Large intestine (tissue), 12 donors: ENCODE measurements at places on chromosomes 12 and 14. TPM values are rescaled to one million over a fixed set of nuclear protein-coding genes. Genes with fewer than 3 reads are reported as not detected.

Gene PPHLN1
- 56.6 TPM for polyA plus RNA-seq

DNA sequence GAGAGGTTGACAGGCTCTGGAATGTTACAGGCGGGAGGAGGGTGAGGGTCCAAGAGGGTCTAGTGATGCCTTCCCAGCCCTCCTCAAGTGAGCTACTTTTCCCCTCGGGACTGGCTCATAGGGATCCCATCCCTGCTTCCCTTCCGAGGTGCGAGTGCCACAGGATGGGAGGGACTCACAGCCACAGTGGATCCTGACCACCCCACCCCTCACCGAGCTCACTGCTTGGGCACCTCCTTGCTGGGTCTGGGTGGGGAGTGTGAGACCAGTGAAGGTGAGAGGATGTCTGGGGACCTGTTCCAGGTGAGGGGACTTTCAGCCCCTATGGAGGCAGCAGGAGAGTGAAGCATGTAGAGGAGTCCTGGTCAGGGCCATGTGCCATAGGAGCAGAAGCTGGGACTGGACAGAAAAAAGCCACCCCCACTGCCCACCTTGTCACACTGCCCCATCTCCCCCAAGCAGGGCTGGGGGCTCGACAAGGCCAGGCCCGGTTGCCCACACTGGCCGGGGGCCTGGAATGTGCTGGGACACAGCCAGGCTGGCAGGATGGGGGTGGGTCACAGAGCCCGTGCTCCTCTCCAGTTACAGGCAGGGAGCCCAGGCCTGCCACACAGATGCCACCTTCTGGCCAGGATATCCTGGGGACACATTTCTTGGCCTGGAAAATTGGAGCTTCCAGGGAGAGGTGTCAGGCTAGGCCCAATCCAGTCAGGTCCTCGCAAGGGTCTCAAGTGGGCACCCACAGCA is 1.7 kb upstream of the TNS2 start:
- DNase-seq = peak; percentile 59

DNA sequence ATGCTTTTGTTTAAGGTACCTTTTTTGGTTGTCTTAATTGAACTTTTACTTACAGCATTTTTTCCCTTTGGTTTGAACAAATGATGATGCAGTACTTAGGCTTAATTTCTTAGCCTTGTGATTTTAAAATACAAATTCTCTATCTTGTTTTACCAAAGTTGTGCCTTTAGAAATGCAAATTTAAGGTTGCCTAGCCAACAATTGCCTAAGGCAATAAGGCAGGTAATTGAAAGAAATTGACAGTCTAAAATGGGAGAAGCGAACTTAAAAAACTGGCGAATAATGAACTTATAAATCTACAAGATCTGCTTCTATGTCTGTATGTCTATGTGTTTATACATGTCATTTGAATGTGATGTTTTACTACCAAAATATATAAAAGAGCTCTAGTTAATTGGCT is 23.6 kb upstream of the CD69 start:
- DNase-seq = no peak

- DNase-seq = no peak
These were observed 1014.8 kb upstream of the FBXO33 start for GRCh38 chr14:40447017-40447416.

DNA sequence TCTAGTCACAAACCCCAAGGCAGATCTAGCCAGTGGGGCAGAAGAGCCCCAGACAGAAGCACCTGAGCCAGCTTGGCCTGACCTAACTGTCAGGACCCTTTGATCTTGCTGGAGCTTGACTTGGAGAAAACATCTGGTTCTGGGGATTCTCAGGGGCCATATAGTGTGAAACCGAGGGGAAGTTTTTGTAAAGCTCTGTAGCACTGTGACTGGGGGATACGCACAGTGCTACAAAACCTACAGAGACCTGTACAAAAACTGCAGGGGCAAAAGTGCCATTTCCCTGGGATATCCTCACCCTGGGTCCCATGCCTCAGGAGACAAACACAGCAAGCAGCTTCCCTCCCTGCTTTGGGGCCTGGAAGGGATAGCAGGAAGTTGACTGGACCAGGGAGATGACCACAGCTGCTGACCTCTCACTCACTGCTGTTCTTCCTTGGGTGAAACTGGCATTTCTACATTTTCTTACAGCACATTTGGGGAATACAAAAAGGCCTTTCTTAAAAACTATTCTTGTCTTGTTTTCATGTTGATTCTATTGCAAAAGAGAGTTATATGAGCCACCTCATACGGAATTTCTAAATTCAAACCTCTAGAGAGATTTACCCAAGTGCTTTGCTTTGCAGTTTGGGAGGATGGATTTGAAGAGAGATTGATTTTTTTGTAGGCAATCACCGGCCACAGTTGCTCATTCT is 140.0 kb downstream of the DAD1 start:
- DNase-seq = no peak

DNA sequence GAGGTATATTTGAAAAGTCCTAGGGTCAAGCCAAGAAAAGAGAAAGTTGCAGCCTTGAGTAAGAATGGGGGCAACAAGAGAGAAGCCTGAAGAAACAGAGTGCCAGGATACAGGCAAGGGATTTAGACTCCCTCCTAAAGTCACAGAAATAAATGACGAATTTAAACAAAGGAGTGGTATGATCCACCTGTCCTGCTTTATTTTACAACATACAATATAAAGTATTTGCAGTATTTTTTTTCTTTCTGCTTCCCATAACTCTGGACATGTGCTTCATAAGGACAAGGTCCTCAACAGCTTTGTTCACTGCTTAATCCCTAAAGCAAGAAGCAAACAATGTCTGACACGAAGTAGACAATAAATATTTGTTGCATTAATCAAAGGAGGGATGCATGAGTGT is 57.4 kb downstream of the IFNG start:
- peak; percentile 39 for DNase-seq

- no peak for DNase-seq
These were observed 36.8 kb downstream of the SARNP start for GRCh38 chr12:55780685-55781084.

Gene PRB2
- polyA plus RNA-seq = 0.28 TPM

- no peak for DNase-seq
These were observed 178.6 kb downstream of the SNAPC1 start for GRCh38 chr14:61940666-61941420.

DNA sequence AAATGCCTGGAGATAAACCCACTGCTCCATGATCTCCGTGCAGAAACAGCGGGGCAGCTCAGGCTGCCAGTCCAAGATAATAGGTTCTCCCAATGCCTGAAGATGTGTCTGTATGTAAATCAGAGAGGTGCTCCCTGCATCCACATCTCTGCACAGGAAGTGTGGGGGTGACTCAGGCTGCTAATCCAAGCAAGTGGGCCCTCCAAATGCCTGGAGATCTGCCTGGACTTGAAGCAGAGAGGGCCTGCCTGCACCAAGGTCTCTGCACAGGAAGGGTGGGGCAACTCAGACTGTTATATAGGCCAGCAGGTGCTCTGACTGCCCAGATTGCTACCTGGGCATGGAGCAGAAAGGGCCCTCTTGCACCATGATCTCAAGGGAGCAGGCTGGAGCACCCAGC is 504.7 kb downstream of the LRFN5 start:
- no peak for DNase-seq

- DNase-seq = no peak
These were observed 24.8 kb downstream of the MVK start for GRCh38 chr12:109598428-109598854.

Gene SLCO1B1
- not detected for polyA plus RNA-seq

DNA sequence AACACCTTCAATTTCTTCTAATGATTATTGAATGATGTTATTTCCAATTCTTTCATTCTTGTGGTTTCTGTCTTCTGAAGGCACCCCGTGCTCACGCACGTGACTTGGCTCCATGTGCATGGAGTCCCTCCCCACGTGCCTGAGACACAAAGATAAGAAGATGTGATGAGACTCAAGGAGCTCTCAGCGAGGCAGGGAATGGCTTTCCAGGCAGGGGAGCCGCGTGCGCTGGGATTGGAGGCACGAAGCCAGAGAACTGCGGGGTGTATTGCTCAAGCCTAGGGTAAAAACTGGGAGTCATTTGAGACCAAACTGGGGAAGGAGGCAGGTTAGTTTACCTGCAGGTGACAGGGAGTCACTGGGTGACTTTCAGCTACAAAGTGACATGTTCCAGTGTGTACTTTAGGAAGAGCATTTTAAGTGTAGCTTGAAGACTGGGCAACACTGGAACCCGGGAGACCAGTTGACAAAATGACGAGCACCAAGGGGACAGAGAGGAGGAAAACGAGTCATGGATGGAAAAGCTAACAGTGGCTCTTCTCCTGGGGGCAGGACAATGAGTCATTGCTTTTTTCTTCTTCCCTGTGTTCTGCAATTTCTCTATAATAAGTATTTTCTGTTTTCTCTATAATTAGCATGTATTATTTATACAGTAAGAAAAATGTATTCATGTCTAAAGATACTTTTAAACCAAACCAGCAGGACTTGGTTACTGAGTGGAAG is 311.7 kb upstream of the FKBP4 start:
- no peak for DNase-seq

Gene GLIPR1L2
- polyA plus RNA-seq = 1.3 TPM

- peak; percentile 93 for DNase-seq
These were observed at the start of gene GLTP for GRCh38 chr12:109880043-109880931. TSS of gene GLTP (minus strand) at chr12:109880541. CDS start at chr12:109880374, 167 bp downstream.

DNA sequence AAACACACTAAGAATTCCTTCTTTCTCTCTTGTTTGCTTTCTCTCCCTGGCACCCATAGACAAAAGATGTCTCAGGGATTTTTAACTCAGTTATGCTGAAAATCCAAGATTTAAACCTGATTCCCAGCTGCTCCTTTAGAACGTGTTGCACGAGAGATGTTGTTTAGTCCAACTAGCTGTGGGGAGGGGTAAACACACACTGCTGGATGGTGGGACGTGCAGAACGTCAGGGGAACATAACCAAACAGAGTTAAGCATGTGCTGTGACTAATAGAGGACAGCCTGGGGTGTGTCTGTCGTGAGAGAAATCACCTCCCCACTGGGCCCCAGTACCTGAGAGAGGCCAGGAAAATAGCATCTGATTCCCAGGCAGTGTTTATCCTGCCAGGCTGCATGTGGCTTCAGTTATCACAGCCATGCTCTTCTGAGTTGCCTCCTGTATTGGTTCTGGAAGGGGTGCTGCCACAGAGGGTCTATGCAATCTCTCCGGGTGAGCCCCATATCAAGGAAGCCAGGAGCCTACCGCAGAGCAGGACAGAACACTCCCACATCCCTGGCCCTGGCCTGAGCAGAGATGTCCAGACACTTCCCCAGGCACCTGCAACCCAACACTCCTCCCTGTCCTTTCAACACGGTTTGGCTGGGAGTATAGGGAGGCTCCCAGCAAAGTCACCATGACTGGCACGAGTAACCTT is 112.7 kb upstream of the EGLN3 start:
- peak; percentile 88 for DNase-seq
